A673 (cell line): ENCODE measurements at places on chromosomes 16 and 17. TPM values are rescaled to one million over a fixed set of nuclear protein-coding genes. Genes with fewer than 3 reads are reported as not detected.
A peak's percentile ranks its signal among the peaks of the same experiment; 100 is the strongest.

RND2 gene
- total RNA-seq: 5.5 and 6.7 TPM in 2 replicates

CA4 gene
- not detected in 2 replicates for total RNA-seq

EZH1 gene
- 16.4 and 19.5 TPM in 2 replicates for total RNA-seq

NGFR gene
- 39.6 and 60.6 TPM in 2 replicates for total RNA-seq

GRCh38 chr17:65190467-65191097 is 53.4 kb downstream of the RGS9 start:
- no peak overlapping the region for H3K27ac ChIP-seq
- DNase-seq: no peak
- H3K4me1 ChIP-seq: no peaks in the 10 kb centered on the region
- H3K27me3 ChIP-seq: no peaks in the 10 kb centered on the region
- no peak overlapping the region for H3K4me3 ChIP-seq
- H3K36me3 ChIP-seq: no peaks in the 10 kb centered on the region

DNA sequence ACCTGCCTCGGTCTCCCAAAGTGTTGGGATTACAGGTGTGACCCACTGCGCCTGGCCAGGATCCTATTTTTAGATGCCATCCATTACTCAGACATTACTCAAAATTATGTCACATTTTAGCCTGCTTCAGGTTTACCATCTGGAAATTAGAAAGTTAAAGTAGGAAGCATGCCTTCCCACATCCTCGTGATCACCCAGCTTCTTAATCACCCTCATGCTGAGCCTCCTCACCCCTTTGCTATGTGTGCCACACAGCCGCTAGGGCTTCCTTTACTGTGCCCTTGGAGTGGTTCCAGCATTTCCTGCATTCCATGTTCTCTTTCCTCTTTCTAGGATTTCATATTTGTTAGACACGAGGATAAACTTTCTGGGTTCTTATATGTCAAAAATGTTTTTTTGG is 9.3 kb downstream of the ADORA2B start:
- no peaks in the 10 kb centered on the region for H3K36me3 ChIP-seq
- no peaks in the 10 kb centered on the region for H3K27me3 ChIP-seq
- peak; percentile 66 for DNase-seq
- no peak overlapping the region for H3K4me3 ChIP-seq
- no peak overlapping the region for H3K27ac ChIP-seq
- H3K4me1 ChIP-seq: peaks cover 14% of the 10 kb centered on the region
